Stimulated activated CD8-positive, alpha-beta memory T cell treated with anti-CD3 and anti-CD28 coated beads, Interleukin-15, amount 100 ng/mL, for 24 hours (primary cell): ENCODE measurements at places on chromosomes 3 and 15.

- no peak for DNase-seq
These were observed 558.7 kb upstream of the SEMA6D start for GRCh38 chr15:47158573-47158972.

GRCh38 chr3:187011915-187012314, 81.6 kb downstream of the ST6GAL1 start:
- no peak for DNase-seq

DNA sequence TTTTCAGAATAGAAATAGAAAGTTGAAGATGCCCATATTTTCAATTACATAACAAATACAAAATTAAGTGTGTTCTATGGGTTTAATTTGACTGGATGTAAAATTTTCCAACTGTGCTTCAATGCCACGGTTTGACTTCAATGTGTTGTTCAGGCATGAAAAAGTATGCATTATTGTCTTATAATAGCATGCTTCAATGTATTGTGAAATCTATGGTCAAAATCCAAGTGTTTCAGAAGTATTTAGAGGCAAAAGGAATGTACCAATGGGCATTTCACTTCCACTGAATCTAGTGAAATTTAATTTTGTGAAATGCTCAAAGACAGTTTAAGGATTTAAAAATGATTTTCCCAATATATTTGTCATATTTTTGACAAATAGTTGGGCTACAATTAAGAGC, 16.0 kb downstream of the NEK10 start:
- no peak for DNase-seq

- DNase-seq = no peak
These were observed 83.3 kb upstream of the SLITRK3 start for GRCh38 chr3:165279471-165279870.

GRCh38 chr3:32186097-32186496, 52.4 kb upstream of the CMTM8 start:
- no peak for DNase-seq
